ENCODE measurements at places on chromosomes 11 and 22.

- DNase-seq = no peak
These were observed 745 bp downstream of the C22orf39 start for GRCh38 chr22:19446603-19447329.

- DNase-seq = no peak
These were observed 33.7 kb downstream of the C11orf71 start for GRCh38 chr11:114366331-114367243.

DNA sequence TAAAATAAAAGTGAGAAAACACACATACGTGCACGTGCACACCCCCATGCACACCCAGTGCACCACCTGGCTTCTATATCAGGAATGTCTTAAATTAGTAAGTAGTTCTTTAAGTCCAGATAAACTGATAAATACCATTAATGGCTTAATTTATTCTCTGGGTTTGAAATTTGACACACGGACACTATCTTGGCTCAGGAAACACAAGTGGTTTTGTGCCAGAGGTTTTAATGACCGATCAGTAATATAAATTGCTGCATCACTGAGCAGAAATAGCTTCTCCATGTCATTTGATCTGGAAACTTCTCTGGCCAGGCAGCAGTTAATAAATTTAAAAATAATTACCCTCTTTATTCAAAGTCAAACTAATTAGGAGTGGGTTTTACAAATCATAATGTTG, 101.5 kb upstream of the NNMT start:
- no peak for DNase-seq

DNA sequence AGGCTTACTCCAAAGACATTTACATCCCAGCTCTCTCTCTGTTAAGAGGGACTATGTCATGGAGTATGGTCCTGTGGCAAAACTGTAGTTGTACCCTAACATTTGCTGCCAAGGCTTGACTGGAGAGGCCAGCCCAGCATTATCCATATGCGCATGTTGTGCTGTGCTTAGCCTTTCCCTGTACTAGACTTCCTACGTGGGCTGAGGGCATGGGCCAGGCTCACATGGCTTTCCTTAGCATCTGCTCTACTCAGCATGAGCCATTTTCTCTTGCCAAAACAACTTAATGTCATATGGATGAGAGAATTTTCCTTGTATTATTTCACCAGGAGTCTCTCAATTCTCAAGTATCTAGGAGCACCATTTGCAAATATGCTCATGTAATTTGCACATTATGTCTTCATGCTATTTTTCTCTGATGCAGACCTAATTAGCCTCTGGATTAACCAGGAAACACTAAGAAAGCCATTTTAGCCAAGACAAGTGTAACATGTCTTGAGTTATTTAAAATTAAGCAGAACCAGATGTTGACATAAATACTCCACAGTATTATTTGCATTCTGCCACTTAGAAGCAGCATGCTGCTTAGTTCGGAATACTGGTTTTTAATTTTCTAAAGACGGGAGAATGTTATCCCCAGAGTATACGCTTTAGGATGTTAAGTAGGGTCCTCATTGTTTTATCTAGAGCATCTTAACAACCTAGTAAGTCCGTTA, 71.7 kb upstream of the FAR1 start:
- no peak for DNase-seq

- no peak for DNase-seq
These were observed 83.6 kb downstream of the FDX1 start for GRCh38 chr11:110513259-110513801.

DNA sequence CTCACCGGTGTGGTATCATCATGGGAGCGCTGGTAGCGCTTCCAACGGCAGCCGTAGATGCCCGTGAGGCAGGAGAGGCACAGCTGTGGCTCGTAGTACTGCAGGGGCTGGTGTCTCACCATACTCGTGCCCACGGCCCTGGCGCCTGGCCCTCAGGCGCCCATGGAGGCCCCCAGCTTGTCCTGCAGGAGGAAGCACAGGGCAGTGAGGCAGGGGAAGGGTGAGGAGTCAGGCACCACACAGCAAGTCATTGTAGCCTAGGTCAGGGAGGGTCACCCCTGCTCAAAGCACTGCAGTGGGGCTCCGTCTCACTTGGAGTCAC, 44.6 kb upstream of the KLHL35 start:
- no peak for DNase-seq

DNA sequence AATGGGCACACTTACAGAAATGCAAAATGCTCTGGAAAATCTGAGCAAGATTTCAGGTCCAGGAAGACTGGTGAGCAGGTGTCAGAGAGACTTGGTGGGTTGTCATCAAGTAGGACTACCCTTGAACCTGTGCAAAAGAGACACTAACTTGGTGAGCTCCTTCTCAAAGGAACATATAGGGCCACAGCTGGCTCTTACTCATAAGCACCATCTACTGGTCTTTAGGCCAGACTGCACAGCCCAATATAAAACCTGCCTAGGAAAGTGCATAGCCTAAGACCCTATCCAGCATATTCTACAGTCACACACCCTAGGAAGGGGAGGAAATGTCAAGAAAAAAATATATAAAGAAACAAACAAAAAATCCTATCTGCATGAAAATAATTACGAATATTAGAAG, 18.2 kb upstream of the OR10W1 start:
- DNase-seq = peak; percentile 55

DNA sequence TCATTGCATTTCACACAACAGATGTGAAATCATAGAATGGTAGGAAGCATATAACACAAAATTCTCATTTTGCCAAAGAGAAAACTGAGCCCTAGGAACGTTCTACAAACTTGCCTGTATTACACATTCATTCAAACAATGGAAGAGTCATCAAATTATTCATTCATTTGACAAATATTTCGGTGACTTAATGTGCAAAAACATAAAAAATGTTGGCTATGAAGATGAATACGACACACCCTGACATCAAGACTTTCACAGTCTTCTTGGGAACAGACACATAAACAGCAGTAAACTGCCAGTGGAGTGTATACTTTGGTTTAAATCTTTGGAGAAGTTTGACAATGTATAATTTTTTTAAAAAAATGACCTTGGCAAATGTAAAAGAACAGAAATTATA, 20.4 kb upstream of the C11orf87 start:
- no peak for DNase-seq

GRCh38 chr11:85740481-85741400, 54.7 kb upstream of the CCDC89 start:
- DNase-seq = peak; percentile 63

DNA sequence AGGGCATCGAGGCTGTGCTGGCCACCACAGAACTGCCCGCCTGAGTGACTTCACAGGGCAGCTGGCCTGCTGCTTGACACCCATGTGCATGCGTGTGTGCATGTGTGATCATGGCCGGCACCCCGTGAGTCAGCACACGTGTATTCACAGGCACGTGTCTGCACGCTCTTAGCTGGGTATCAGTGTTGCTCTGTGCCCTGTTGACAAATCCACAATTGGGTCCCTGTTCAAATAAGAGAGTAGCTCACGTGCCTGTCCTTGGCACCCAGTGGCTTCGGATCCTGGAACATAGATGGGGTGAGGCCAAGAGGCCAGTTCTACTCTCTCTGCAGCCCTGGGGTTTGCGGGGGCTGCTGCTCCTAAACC, 14.0 kb downstream of the B3GAT1 start:
- DNase-seq = no peak

GRCh38 chr11:17986007-17986710, 26.7 kb downstream of the SERGEF start:
- peak; percentile 86 for DNase-seq

DNA sequence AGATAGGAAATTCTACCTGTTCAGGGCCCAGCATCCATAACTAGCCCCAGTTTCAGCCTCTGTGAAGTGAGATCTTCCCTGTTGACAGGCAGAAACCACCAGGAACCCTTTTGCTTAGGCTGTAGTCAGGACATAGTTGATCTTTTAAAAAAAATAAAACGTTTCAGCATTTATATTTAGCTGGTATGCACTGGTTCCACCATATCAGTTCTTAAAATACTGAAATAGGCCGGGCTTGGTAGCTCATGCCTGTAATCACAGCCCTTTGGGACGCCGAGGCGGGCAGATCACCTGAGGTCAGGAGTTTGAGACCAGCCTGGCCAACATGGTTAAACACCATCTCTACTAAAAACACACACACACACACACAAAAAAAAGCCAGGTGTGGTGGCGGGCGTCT, 35.3 kb downstream of the GALNT18 start:
- no peak for DNase-seq

DNA sequence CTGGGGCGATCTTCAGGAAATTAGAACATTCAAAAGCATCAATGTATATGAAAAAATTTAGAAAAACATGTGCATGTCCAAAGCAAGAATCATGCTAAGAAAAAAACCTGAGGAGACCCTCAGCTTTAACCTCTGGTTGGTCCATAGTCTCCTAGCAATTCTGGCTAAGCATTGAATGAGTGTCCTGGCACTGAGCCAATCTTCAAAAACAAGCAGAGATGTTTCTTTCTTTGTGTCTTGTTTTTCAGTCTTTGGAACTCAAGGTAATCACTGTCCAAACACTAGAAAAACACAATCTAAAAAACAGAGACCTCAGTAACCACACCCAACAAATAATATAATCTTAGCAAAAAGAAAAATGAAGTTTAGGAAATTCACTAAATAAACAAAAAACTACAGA, 205.4 kb upstream of the CARD18 start:
- DNase-seq = no peak

DNA sequence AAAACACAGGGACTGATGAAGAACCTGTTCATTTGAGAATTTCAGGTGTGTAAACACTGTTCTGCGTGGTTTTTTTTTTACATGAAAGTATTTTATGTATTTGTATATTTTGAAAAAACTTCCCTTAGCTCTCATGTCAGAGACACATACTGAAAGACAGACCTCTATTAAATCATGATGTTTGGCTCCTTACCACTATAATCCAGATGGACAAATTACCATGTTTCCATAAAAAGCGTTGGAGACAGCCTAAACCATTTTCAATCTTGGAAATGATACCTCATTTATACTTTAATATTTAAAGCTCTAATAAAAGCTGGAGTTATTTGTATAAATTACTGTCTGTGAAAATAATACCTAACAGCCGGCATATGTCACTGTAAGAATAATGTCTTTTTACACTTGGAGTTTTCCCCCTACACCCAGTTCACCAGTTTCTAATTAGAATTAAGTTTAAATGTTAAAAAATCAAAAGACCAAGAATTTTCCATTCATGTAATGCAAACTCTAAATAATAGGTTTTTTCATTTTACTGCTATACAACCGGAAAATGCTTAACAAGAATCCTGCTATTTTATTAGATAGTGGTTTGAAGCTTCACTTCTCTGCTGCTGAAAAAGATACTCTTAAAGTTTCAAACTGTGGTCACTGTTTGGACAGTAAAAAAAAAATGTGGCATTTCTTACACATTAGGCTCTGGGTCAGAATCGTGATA, 30.8 kb downstream of the APLP2 start:
- no peak for DNase-seq

DNA sequence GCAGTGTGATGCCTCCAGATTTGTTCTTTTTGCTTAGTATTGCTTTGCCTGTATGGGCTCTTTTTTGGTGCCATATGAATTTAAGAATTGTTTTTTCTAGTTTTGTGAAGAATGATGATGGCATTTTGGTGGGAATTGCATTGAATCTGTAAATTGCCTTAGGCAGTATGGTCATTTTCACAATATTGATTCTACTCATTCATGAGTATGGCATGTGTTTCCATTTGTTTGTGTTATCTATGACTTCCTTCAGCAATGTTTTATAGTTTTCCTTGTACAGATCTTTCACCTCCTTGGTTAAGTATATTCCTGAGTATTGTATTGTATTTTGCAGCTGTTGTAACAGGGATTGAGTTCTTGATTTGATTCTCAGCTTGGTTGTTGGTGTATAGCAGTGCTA, 18.3 kb upstream of the ZBED5 start:
- DNase-seq = no peak

DNA sequence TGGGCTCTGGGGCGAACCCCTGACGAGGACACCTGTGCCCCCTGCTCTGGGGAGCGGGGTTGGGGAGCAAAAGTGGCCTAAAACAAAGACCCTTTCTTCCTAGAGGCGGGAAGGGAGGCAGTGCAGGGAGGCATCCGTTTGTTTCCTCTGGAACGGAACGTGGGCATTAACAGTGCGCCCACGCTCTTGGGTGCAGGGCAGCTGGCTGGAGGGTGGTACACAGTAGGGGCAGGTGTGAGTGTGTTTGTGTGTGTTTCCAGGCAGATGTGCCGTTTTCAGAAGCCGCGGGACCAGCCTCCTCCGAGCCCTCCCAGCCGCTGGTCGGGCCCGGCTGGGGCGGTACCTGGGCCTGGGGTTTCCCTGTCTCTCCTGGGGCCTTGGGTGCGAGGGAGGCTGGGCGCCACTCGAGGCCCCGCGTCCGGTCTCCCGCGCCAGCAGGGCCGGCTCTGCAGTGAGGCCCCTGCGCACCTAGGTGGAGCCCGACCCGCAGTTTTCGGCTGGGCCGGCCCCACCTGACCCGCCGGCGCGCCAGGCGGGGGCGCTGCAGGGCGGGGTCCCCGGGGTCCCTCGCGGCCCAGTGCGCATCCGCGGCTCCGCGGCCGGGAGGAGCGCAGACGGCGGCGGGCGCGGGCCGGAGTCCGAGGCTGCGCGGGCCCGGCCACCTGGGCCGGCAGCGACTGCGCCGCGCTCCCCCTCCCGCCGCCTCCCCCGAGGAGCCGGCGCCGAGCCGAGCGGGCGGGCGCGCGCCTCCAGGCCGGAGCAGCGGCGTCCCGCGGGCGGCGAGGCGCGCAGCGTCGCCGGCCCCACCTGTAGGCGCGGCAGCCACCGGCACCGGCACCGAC, 1252.7 kb downstream of the BRD1 start:
- DNase-seq = no peak

GRCh38 chr11:42802201-42802899, 509.4 kb upstream of the API5 start:
- DNase-seq = no peak

DNA sequence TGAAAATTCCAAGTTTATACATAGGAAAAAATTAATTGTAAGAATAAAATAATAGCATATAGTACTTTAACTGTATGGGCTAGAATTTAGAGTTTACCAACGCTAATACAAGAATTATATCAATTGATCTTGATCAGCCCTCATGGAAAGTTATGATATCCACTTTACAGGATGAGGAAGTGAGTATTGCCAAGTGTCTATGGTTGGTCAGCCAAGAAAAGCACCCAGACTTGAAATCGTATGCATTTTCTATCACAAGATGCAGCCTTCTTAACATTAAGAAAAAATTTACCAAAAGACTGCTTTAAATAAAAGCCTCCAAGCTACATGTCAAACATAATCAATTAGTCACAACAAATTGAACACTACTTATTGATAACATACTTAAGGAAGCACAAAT, 53.0 kb downstream of the DDI1 start:
- no peak for DNase-seq

GRCh38 chr22:43301866-43302265, 41.3 kb downstream of the SCUBE1 start:
- DNase-seq = no peak

- peak; percentile 79 for DNase-seq
These were observed 102.1 kb downstream of the RASSF10 start for GRCh38 chr11:13110929-13111812.
